Activated naive CD4-positive, alpha-beta T cell (primary cell): ENCODE measurements at places on chromosomes 5 and 9.

DNA sequence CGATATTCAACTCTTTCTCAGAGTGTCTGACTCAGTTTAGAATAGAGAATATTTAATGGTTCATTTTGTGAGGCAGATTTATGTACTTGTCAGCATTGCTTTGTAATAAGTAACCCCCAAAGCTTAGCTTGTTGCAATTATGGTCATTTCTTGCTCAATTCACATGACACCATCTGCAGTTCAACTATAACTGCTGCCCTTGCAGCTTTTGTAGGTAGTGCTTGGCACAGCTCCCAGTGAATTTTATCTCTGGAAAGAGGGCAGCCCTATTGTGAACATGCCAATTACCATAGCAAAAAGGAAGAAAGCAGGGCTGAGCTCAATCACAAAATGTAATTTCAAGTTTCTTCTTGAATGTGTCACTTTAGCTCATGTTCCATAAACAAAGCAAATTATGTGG lies 1587.7 kb upstream of the ACO1 start:
- no peak for DNase-seq

DNA sequence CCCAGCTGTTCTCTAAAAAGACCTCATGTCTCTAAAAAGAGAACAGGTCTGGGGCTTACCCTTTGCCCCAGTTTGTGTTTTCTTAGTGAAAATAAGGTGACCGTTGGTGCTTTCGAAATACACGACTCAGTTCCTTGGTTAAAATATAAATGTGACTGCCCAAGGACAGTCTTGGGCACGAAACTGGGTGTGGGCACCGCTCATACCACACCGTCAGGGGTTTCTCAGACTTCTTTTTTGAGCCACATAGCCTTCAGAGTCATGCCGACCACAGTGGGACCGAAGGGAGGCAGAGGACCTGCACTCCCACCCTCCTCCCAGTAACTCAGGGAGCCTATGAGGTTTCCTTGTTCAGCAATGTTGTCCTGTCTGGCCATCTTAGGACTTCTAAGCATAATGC lies 6.5 kb downstream of the SNX18 start:
- no peak for DNase-seq

GRCh38 chr5:142915813-142916424 lies 145.7 kb downstream of the ARHGAP26 start:
- no peak for DNase-seq

- DNase-seq = no peak
These were observed 122.7 kb downstream of the ARL15 start for GRCh38 chr5:54187694-54188093.

- peak; percentile 57 for DNase-seq
These were observed 56.2 kb downstream of the ACER2 start for GRCh38 chr9:19464764-19465585.

GRCh38 chr5:115531787-115532367 lies 12.7 kb downstream of the FEM1C start:
- no peak for DNase-seq

DNA sequence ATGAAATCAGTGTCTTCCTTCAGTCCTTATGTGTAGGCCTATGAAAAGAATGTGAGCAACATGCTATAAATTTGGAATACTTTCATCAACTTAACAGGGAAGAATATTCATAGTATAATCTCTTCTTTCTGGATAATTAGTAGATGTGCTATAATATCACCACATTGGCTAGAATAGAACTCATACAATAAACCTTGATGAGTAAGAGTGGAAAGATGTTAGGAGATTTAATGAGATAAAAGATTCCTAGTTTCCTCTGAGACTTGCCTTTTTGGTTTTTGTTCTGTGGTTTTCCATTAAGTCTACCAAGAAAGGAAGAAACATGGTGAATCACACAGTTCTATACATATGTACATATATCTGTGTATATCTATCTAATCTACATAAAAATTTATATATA lies 301.8 kb upstream of the PRR16 start:
- no peak for DNase-seq

- no peak for DNase-seq
These were observed 39.4 kb upstream of the MAP1B start for GRCh38 chr5:72067682-72068470.

- DNase-seq = no peak
These were observed 14.0 kb upstream of the RNU6ATAC start for GRCh38 chr9:134178394-134178767.

GRCh38 chr5:67310169-67310568 lies 113.6 kb upstream of the CD180 start:
- no peak for DNase-seq

GRCh38 chr9:93810028-93810971 lies 144.9 kb downstream of the BARX1 start:
- no peak for DNase-seq

DNA sequence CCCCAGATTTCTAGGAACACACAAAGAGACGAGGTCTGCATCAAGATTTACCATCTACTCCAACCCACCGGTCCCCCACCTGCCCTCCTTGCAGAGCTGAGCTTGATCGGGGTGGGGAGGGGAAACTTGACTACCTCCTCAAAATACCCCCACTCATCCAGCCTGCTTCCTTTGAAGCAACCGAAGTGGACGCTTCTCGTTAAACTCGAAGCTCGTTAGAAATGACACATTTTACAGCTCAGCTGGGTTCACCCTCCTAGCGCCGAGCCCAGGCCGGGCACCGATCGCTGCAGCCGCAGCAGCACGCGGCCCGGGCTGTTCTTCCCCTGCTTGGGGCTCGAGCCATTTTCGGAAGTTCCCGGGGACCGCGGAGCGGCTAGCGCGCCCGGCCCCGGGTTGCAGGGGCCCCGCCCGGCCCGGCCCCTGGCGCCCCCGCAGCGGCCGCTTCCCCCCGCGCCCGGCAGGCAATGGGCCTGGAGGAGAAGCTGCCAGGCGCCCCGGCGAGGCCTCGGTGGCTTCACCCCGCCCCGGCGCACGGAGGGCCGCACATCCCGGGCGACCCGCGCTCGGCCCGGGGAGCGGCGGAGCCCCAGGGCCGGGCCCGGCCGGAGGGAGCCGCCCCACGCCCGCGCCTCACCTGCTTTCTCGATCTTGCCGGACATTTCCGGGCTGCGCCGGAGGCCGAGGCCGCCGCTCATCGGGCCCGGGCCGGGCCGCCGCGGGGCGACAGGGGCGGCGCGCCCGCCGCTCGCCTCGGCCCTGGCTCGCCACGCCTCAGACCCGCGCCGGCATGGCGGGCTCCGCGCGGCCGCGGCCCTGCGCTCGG lies 530 bp downstream of the RAPGEF1 start:
- no peak for DNase-seq

DNA sequence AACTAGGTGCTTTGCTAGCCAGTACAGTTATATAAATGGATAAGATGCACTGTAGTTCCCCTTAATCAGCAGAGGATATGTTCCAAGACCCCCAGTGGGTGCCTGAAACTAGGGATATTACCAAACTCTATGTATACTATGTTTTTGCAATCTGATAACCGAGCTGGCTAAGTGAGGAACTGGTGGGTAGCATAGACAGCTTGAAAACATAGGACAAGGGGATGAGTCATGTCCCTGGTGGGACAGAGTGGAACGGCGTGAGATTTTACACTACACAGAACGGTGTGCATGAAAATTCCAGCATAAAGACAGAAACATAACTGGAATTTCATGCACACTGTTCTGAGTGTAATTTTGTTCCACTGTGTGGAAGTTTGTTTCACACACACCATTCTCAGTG lies 86.9 kb downstream of the BASP1 start:
- no peak for DNase-seq

DNA sequence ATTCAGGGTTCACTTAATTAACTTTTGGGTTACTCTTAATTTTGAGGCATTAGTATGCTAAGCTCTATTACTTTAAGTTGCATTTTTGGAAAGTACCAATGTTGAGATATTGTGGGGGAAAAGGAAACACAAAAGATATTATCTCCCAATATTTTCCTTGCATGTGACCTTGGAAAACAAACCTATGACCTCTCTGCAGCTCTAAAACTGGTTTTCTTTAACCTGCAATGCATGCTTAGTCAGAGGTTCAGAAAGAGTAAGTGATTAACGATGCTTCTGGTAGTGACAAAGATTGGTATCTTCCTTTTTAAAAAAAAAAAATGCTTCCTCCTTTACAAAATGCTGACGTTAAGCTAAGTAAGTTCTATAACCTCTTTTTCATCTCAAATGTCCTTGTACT lies 44.9 kb upstream of the CDH18 start:
- DNase-seq = no peak

GRCh38 chr5:157022024-157022423 lies 36.9 kb downstream of the HAVCR1 start:
- DNase-seq = no peak

GRCh38 chr9:126860757-126861466 lies 473 bp downstream of the ZBTB34 start:
- DNase-seq = no peak

DNA sequence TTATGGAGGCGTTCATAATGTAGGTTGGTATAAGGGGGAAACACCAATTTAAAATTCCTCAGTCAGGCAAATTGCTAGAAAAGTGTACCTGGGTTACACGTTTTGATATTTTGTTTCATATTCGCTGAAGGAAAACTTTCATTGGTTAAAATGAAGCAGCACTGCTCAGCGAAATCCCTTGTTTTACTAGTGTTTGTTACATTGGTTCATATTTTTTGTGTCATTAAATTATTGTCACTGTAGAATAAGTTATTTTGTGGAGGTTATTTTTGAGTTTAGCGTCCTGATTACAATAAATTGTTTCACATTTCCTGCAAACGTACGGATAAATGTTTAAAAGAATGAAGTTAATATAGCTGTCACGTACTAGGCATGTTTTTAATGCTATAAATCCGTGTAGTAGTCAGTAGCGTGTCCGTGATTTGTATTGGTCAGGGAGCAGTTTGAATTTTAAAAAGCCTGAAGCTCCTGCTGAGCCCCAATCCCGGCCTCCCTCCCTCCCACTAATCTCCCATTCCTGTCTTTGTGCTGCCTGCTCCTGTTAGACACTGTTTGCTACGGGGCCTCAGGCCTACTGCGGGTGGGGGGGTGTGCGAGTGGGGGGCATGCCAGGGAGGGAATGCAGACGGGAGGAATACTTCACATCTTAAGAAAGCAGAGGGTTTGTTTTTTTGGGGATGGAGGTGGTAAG lies 2.0 kb downstream of the NIPBL start:
- DNase-seq = no peak

- DNase-seq = no peak
These were observed 302.2 kb downstream of the DIRAS2 start for GRCh38 chr9:90340421-90340820.

DNA sequence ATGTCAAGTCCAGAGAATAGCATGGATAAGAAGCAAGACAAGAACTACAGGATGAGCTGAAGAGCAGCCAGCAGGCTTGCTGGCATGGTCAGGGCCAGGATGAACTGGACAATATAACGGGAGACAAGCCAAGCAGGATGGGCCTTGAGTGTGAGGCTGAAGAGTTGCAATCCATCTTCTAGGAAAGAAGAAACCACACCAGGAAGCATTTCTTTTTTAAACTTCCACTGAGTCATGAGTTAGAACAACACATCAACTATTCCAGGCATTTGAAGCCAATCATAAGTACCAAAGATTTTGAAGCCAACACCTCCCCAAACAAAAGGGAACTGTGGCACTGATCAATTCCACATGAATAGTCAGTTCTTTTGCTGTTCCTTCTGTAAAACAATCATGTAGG lies 27.3 kb downstream of the SLC31A2 start:
- DNase-seq = no peak

- DNase-seq = no peak
These were observed 189.0 kb upstream of the PUM3 start for GRCh38 chr9:3032898-3033297.

- DNase-seq = no peak
These were observed 57.4 kb downstream of the LHFPL2 start for GRCh38 chr5:78591138-78591612.
